Activated naive CD8-positive, alpha-beta T cell treated with anti-CD3 and anti-CD28 coated beads for 36 hours (primary cell): ENCODE measurements at places on chromosomes 16 and 17. TPM values are rescaled to one million over a fixed set of nuclear protein-coding genes. Genes with fewer than 3 reads are reported as not detected.
A peak's percentile ranks its signal among the peaks of the same experiment; 100 is the strongest.

GRCh38 chr17:14672830-14673229 lies 371.9 kb downstream of the HS3ST3B1 start:
- DNase-seq, result no peak

DNA sequence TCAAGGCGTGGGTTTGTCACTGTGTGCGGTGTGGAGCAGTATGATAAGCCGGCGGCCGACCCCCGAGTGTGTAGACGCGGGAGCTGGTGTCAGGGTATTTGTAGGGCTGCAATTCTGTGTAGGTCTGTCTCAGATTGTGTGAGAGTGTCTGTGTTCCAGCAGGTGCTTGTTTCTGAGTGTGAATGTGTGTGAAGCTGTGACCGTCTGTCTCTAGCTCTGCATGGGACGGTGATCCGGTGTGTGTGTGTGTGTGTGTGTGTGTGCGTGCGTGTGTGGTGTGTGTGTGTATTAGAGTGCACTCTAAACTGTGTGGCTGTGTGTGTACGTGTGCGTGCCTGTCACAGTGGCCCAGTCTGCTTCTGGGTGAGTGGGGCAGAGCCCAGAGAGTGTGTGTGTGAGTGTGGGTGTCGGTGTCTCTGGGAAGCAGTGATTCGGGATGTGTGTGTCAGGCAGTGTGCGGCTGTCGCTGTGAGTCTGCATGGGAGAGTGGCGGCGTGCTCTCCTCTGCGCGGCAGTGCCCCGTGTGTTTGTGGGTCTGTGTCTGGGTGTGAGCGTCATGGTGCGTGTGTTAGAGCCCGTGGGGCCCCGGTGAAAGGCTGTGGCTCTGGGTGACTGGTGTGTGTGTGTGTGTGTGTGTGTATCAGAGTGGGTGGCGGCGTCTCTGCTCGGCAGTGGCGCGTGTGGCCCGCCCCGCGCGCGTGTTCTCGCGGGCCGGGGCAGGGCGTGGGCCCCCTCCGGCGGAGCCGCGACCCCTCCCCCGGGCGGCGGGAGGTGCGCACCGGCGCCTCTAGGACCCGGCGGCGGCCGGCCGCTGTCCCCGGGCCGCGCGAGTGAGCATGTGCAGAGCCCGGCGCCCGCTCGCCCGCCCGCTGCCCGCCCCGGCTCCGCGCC lies at the start of gene WSCD1:
Gene WSCD1 (plus strand): TSS at position 841 of the 891 bp plus-strand sequence. CDS start 10,280 bp downstream, outside the sequence.
- peak; percentile 19 for DNase-seq

- no peak for DNase-seq
Observed at GRCh38 chr17:66772148-66772812, 62.6 kb upstream of the CACNG5 start.

DNA sequence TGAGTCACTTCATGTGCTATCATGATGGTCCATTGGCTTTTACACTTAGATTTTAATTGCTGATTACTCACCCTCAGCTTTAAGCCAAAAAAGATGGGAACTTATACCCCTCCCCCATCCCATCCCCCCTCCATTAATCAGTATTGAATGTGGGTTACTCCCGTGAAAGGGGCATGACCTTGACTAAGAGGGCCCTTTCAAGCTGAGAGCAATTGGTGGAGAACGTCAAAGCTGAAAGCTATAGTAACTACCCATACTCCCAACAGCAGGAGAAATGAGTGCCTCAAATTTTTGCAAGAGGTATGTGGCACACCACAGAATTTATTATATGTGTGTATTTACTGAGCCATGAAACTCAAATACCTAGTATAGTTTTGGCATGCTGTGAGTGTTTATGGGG lies 99.7 kb upstream of the CDH8 start:
- DNase-seq, result no peak

- DNase-seq, result no peak
Observed at GRCh38 chr17:1554751-1555540, 7.6 kb downstream of the PITPNA start.

DNA sequence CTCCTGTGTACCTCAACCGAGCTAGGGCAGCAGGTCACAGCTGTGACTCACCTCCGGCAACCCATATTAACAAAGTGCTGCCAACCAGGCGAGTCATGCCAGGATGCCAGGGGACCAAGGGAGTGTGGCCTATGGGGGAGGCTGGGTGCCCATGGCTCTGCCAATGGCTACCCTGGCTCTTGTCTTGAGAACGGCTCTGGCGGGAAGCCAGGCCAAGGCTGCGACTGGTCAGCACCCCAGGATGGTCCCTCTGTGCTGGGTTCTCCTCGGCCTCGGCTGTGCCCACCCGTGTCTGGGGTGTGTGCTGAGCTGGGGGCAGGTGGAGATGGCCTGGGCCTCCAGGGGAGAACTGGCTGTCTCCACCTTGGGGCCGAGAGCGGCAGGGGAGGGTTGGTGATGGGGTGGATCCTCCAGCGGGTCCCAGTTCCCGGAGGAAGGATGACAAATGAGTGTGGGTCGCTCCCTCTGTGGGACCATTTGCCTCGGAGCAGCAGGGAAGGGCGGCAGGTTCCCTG lies 75.8 kb downstream of the MRC2 start:
- DNase-seq, result no peak

- DNase-seq, result no peak
Observed at GRCh38 chr17:55210292-55210691, 54.5 kb upstream of the HLF start.

DNA sequence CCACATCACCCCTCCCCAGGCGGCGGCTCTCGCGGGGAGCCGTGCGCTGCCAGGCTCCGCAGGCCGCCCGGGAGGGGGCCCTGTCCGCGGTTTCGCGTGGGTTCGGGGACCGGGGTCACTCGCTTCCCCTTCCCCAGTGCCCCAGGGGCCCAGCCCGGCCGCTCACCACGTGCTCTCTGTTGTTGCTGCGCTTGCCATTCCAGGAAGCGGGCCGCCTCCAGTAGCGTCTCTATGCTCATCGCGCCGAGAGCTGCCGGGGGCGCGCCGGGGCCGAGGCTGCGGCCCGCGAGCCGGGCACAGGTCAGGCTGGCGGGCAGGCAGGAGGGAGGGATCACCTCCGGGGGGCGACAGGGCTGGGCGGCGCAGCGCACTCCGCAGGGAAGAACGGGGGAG lies 390 bp downstream of the MNT start:
- peak; percentile 77 for DNase-seq

CCL3 gene
- total RNA-seq, result 51.5 TPM

NXN gene
- 0.49 TPM for total RNA-seq

KRTAP2-3 gene
- not detected for total RNA-seq

PIP4K2B gene
- total RNA-seq, result 41.1 TPM

LLGL1 gene
- 13.7 TPM for total RNA-seq
